ENCODE measurements at places on chromosomes 1 and 21. TPM values are rescaled to one million over a fixed set of nuclear protein-coding genes. Genes with fewer than 3 reads are reported as not detected.
A peak's percentile ranks its signal among the peaks of the same experiment; 100 is the strongest.

Gene LAX1
- total RNA-seq, result 30.1 TPM

Gene ZNF683
- total RNA-seq, result 0.32 TPM

DNA sequence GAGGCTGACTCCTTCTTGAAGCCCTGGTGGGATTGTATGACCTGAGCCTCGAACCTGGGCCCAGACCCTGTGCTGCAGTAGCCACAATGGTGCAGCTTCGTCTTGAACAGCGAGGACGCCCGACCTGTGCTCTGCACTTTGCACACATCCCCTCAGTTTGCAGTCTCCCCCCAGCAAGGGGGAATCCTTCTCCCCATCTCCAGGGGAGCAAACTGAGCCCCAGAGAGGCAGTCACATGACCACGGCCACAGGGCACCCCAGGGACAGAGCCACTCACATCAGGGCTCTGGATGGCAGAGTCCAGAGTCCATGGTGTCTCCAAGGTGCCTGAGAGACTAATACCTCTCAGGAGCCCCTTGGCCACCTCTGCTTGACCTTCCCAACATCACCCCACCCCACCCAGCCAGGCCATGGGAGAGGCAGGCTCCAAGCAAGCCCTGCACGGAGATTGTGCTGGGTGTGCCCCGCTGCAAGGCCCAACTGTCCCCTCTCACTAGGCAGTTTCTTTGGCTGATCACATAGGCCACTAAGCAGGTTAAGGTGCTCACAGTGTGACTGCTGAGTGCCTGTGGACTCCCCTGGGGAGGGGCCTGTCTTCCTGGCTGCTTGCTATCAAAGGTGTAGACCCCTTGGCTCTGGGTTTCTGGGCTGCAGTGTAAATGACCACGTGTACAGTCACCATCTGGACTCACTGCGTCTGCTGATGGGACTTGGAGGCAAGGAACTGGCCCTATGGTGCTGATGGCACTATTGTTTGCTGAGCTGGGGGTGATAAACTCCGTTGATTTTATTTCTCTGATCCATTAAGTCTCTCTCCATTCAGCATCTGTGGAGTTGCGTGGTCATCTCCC lies 398.1 kb downstream of the MATN1 start:
- no peak overlapping the region for H3K27ac ChIP-seq
- H3K4me3 ChIP-seq, result no peak overlapping the region
- H3K36me3 ChIP-seq, result no peaks in the 10 kb centered on the region
- no peak for DNase-seq
- no peaks in the 10 kb centered on the region for H3K4me1 ChIP-seq
- H3K27me3 ChIP-seq, result no peaks in the 10 kb centered on the region

DNA sequence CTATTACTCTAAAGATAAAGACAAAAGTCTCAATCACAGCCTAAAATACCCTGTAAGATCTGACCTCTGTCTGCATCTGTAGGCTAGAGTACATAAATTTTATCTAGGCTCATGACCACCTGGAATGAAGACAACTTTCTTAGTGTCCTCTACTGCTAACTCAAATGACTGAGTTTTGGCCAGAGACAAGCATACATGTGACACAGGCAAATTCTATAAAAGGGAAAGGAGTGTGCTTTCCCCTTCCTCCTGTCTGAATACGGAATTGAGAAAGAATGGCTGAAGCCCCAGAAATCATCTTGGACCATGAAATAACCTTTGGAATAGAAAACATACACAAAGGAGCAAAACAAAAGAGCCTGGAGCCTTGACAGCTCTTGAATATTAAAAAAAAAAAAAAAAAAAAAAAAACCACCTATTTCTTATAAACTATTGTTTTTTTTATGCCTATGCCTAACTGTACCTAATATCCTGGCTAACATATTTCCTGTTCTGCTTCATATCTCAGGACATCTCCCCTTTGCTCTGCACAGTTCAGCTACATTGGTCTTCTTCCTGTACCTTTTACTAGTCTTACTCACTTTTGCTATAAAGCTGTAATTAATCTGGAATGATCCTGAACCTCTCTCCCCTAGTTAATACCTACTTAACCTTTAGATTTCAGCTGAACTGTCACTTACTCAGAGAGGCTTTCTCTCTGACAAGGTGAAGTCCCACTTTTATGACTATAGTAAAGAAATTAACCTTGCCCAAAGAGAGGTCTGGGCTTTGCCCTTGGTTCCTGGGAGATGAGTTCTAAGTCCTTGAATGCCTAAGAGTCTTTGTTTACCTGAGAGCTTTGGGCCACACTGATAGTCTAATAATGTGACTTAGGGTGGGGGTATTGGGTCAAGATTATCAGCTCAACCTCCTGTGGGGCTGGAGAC lies 16.1 kb downstream of the UCHL5 start:
- peaks cover 40% of the 10 kb centered on the region for H3K36me3 ChIP-seq
- H3K27me3 ChIP-seq, result no peaks in the 10 kb centered on the region
- no peak for DNase-seq
- no peak overlapping the region for H3K27ac ChIP-seq
- no peak overlapping the region for H3K4me3 ChIP-seq
- H3K4me1 ChIP-seq, result peaks cover 21% of the 10 kb centered on the region

DNA sequence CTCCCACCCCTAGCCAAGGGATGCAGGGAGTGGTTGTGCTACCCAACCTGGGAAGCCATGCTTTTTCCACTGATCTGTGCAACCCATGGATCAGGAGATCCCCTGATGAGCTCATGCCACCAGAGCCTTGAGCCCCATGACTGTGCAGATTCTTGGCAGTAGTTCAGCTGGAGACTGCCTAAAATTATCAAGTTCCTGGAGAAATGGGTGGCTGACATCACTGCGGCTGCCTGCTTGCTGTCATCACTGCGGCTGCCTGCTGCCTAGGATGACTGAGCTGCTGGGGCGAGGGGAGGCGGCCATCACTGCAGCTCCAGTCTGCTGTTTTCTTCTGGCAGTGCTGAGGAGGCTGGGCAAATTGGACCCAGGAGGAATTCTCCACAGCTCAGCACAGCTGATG lies 159.2 kb downstream of the AGBL4 start:
- no peaks in the 10 kb centered on the region for H3K27me3 ChIP-seq
- no peak overlapping the region for H3K4me3 ChIP-seq
- no peak overlapping the region for H3K27ac ChIP-seq
- no peaks in the 10 kb centered on the region for H3K4me1 ChIP-seq
- DNase-seq, result no peak
- no peaks in the 10 kb centered on the region for H3K36me3 ChIP-seq

DNA sequence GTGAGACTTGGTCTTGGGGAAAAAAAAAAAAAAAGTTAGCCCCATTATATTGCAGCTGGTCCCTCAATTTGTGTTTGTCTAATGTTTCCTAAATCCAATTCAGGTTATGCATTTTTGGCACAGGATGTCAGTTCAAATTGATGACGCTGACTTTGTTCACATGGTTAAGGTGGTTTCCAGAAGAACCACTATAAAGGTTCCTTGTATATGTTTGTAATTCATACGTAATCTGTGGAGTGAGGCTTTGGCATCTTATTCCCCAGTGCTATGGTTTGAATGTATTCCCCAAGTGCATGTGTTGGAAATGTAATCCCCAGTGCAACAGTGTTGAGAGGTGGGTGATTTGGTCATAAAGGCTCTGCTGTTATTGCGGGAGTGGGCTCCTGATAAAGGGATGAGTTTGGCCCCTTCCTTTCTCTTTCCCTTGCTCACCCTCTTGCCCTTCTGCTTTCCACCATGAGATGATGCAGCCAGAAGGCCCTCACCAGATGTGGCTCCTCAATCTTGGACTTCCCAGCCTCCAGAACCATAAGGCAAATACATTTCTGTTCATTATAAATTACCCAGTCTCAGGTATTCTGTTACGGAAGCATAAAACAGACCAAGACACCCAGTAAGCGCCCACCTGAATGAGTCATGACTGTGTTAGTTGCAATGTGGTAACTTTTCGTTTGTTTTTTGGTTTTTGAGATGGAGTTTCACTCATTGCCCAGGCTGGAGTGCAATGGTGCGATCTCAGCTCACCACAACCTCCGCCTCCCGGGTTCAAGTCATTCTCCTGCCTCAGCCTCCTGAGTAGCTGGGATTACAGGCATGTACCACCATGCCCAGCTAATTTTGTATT lies 19.5 kb upstream of the HLCS start:
- peaks cover 44% of the 10 kb centered on the region for H3K4me1 ChIP-seq
- no peak for DNase-seq
- peak overlapping the region; percentile 32 for H3K4me3 ChIP-seq
- no peaks in the 10 kb centered on the region for H3K27me3 ChIP-seq
- peaks cover 8% of the 10 kb centered on the region for H3K36me3 ChIP-seq
- H3K27ac ChIP-seq, result peak overlapping the region; percentile 86

GRCh38 chr1:30764939-30765555 lies 7.5 kb upstream of the LAPTM5 start:
- peak overlapping the region; percentile 97 for H3K27ac ChIP-seq
- H3K36me3 ChIP-seq, result no peaks in the 10 kb centered on the region
- no peak for DNase-seq
- H3K4me3 ChIP-seq, result peak overlapping the region; percentile 10
- no peaks in the 10 kb centered on the region for H3K27me3 ChIP-seq

Gene AIRE
- total RNA-seq, result not detected

DNA sequence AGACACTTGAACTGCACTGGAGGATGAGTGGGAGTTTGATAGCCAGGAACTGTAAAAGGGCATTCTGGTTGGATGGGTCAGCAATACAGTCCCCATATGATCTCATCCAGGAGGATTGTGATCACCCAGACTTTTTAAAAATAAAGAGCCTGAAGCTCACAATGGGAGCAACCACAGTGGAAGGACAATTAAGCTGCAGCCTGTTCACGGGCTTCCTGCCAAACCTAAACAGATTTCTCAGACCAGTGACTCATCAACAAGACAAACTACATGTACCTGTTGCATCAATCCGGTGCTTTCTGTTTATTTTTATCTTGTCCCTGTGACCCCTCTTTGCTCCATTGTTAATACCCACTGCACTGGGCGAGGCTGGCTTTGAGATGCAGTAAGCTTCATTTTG lies 52.3 kb downstream of the PAPPA2 start:
- no peaks in the 10 kb centered on the region for H3K27me3 ChIP-seq
- no peak for DNase-seq
- H3K4me1 ChIP-seq, result no peaks in the 10 kb centered on the region
- H3K27ac ChIP-seq, result no peak overlapping the region
- H3K4me3 ChIP-seq, result no peak overlapping the region

Gene GPR157
- total RNA-seq, result 2.1 TPM

- peaks cover 42% of the 10 kb centered on the region for H3K27me3 ChIP-seq
- no peak for DNase-seq
- no peaks in the 10 kb centered on the region for H3K36me3 ChIP-seq
Observed at GRCh38 chr1:34781844-34782391, 904 bp downstream of the GJB3 start.

GRCh38 chr1:179168536-179168935 lies 60.9 kb downstream of the ABL2 start:
- H3K27ac ChIP-seq, result no peak overlapping the region
- H3K27me3 ChIP-seq, result no peaks in the 10 kb centered on the region
- peaks cover 3% of the 10 kb centered on the region for H3K36me3 ChIP-seq
- no peak for DNase-seq
- no peak overlapping the region for H3K4me3 ChIP-seq

DNA sequence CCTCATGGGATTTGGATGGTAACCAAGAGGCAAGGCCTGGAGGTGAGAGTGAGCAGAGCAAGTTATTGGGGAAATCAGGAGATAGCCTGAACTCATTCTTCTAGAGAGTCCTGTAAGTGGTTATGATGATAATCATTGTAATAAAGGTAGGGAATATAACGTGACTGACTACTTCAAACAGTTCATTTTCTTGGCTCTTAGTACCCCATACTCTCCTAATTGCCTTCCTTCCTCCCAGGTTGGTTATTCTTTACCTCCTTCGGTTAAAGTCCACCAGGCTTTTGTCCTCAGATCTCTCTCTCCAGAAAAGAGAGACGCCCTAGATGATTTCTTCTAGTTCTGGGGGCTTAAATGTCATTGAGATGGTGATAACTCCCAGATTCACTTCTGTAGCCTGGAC lies 35.3 kb downstream of the KIF1B start:
- peaks cover 4% of the 10 kb centered on the region for H3K4me1 ChIP-seq
- H3K27ac ChIP-seq, result no peak overlapping the region
- no peak for DNase-seq
- no peaks in the 10 kb centered on the region for H3K36me3 ChIP-seq
- H3K4me3 ChIP-seq, result no peak overlapping the region
- H3K27me3 ChIP-seq, result no peaks in the 10 kb centered on the region

- H3K27ac ChIP-seq, result no peak overlapping the region
- no peak overlapping the region for H3K4me3 ChIP-seq
- no peak for DNase-seq
- no peaks in the 10 kb centered on the region for H3K36me3 ChIP-seq
- H3K4me1 ChIP-seq, result no peaks in the 10 kb centered on the region
- H3K27me3 ChIP-seq, result peaks cover 5% of the 10 kb centered on the region
Observed at GRCh38 chr1:207993477-207994445, 82.8 kb upstream of the CD34 start.

DNA sequence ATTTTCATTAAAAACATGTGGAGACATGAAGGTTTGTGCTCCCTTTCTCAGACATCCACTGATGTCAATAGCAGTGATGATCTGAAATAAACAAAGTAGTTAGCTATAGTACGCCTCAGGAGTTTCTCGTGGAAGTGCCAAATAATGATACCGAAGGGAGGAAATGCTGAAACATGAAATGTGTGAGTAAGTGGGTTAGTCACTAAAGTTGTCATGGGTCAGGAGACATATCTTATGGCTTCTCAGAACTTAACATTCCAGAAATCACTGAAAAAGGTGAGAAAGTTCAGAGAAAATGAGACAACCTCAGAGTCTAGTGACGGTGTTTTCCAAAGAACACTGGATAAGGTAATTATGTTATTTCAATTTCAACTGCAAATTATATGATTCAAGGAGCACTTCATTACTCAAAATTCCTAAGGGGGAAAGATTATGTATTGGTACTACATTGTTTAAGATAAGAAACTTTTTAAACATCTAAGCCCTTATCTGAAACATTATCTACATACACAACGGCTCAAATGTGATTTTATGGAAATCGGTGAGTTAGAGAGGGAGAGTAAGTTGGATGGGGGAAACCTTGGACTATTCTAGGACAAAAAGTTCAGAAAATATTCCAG lies 20.6 kb downstream of the NIBAN1 start:
- DNase-seq, result no peak
- H3K27me3 ChIP-seq, result peaks cover 3% of the 10 kb centered on the region
- peak overlapping the region; percentile 59 for H3K4me3 ChIP-seq
- no peaks in the 10 kb centered on the region for H3K36me3 ChIP-seq
- peaks cover 15% of the 10 kb centered on the region for H3K4me1 ChIP-seq

DNA sequence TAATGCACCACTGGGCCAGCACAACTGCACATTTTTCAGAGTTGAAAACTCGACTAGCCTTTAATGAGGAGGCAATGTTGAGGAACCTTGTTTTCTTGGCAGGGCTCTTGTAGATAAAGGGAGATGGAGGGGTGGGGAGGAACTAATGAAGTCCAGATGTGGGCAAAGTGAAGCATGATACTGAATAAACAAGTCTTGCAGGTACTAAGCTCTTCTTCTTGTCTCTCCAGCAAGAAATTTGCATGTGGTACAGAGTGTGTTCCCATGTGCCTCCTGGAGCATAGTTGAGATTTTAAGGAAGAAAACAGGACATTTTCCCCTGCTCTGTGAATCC lies 47.0 kb downstream of the PLPP3 start:
- H3K27me3 ChIP-seq, result peaks cover 5% of the 10 kb centered on the region
- H3K36me3 ChIP-seq, result no peaks in the 10 kb centered on the region
- no peaks in the 10 kb centered on the region for H3K4me1 ChIP-seq
- DNase-seq, result no peak
- H3K4me3 ChIP-seq, result no peak overlapping the region

- no peak overlapping the region for H3K4me3 ChIP-seq
- no peaks in the 10 kb centered on the region for H3K27me3 ChIP-seq
- peak overlapping the region; percentile 71 for H3K27ac ChIP-seq
- H3K36me3 ChIP-seq, result no peaks in the 10 kb centered on the region
- no peak for DNase-seq
- peaks cover 36% of the 10 kb centered on the region for H3K4me1 ChIP-seq
Observed at GRCh38 chr1:31981972-31982371, 31.7 kb upstream of the KHDRBS1 start.

Gene DYNLT5
- total RNA-seq, result not detected

- no peak overlapping the region for H3K27ac ChIP-seq
- no peak for DNase-seq
- no peaks in the 10 kb centered on the region for H3K27me3 ChIP-seq
- H3K4me1 ChIP-seq, result no peaks in the 10 kb centered on the region
Observed at GRCh38 chr1:169914531-169914930, 20.8 kb upstream of the SCYL3 start.

Data from activated naive CD8-positive, alpha-beta T cell treated with anti-CD3 and anti-CD28 coated beads for 36 hours (primary cell).